ENCODE measurements at places on chromosomes 5 and 9.

GRCh38 chr5:134524826-134525682, at the start of gene JADE2:
TSS of gene JADE2 (plus strand) at chr5:134525670. CDS start at chr5:134535858, 10,188 bp downstream.
- peak; percentile 59 for DNase-seq

GRCh38 chr5:5384660-5385330, 37.7 kb upstream of the ICE1 start:
- DNase-seq: no peak

DNA sequence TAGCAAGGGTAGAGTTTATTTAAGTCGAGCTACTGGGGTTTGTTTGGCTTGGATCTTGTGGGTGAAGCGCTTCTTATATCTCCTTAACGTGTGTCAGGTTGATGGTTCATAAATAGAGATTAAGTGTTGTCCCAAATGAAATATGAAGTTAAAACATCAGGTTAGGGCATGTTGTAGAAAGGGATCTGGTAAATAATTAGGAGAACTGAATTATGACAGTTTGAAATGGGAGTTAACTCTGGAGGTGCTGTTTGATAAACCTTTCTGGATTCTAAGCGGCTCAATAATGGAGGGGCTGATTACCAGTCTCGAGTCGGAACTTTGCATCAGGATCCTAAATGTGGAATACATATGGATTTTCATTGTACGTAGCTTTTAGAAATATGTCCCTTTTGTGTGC, 717.0 kb upstream of the WWC1 start:
- DNase-seq: no peak

DNA sequence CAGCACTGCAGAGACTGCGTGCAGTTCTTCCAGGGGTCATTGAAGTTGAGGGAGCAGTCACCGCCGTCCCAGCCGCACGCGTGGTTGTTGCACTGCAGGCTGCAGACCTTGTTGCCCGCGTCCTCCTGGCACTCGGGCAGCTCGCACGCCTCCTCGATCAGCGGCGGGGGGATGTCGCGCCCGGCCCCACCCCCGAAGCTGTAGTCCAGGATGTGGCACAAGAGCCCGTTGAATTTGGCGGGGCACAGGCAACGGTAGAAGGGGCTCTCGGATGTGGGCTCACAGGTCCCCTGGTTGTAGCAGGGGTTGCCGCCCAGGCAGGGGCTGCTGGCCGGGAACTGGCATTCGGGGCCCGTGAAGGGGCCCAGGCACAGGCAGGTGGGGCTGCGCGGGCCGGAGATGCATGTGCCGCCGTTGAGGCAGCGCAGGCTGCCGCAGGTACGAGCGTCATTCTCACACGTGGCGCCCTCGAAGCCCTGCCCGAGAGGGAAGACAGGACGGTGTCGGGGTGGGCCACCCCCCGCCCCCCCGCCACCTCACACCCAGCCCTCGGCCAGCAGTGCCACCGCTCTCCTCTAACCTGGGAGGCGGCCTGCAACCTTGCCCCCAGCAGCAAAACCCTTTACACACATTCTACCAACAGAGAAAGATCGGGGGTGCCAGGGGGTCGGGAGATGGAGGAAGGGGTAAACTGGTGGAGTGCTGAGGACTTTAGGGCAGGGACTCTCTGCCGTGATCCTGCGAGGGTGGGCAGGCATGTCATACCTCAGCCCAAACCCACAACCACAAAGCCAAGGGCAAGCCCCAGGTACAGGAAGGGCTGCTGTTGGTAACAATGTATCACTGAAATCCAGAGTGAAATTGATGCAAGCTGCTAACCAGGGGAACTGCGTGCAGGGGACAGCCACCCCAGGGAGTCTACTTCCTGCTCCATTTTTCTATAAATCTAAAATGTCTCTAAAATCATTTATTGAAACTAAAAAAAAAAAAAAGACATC, 22.9 kb upstream of the SEC16A start:
- no peak for DNase-seq

DNA sequence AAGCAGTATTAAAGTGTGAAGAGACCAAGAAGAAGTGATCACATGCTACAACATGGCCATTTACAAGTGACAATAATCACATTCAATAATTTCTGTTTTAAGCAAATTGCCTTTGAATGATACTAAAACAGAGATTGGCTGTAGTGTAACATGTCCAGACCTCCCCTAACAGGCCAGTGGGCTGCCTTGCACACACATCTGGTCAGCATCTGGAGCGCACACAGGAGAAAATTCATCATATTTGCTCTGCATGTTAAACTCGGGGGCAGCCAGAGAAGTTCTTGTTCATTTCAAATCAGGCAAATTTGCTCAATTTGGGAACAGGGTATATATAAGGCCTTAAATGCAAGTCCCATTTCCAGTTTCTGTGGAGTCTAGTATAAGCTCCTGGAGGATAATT, 111.1 kb upstream of the FBXL7 start:
- DNase-seq: no peak

- no peak for DNase-seq
Observed at GRCh38 chr9:1267141-1267570, 217.0 kb downstream of the DMRT2 start.

GRCh38 chr9:131887680-131888079, 147.8 kb upstream of the RAPGEF1 start:
- DNase-seq: no peak

DNA sequence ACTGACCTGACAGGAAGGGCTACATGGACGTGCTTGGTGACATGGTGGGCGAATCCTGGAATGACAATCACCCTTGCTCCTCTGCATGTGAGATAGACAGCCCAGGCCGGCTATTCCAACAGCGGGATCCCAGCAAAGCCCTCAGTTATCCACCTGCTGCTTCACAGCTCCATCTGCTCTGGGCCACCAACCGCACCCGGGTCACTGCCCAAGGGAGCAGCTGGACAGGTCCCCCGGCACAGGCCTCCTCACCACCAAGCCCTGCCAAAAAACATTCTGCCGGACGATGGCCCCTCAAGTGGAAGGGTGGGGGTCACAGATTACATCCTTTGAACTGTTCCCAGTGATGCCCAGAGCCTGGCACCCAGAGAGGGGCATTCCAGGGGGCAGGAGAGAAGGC, 39.6 kb downstream of the STK10 start:
- DNase-seq: no peak

DNA sequence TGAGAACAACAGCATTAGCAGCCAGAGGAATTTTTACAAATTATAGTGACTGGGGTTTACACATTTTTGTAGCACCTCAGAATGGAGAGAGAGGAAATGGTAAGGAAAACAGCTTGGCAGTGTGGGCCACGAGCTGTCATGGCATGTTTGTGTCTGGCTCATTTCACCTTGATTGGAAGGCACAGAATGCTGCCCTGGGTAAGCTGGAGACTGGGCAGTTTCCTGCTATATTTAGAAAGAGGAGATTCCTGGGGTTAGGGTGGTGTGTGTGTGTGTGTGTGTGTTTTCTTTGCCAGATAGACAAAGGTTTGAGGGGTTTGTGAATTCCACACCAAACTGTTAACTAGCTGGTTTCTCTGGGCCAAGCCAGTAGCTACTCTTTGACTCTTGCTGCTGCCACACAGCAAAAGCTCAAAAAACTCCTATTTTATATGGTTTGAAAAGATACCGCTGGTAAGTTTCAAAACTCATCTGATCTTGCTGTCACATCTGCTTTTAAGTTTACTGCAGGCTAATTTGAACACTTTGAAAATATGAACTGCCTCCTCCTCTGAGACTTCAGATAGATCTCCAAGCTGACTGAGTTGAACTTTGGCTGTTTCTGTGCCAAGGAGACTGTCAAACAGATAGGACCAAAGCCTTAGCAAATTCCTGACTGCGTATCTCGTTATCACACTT, 9.1 kb downstream of the ARHGAP26 start:
- no peak for DNase-seq

Measured in activated CD8-positive, alpha-beta memory T cell treated with anti-CD3 and anti-CD28 coated beads for 48 hours (primary cell).